ENCODE measurements at places on chromosomes 6 and 20. TPM values are rescaled to one million over a fixed set of nuclear protein-coding genes. Genes with fewer than 3 reads are reported as not detected.

DNA sequence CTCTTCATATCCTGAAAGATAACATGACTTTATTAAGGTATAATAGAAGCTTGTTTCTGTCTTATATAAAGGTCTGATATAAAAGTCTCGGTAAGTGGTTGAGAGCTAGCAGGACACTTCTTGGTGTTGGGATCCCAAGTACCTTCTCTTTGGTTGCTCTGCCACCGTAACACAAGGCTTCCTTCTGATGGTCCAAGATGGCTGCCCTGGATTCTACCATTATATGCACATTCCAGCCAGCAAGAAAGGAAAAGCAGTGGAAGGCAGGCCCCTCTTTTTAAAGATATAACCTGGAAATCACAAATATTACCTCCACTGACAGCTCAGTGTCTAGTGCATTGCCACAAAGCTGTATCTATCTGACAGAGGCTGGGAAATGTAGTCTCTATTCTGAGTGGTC lies 75.0 kb downstream of the TSHZ2 start:
- no peak for DNase-seq

The TTI1 gene
- polyA plus RNA-seq = 14.7 TPM

DNA sequence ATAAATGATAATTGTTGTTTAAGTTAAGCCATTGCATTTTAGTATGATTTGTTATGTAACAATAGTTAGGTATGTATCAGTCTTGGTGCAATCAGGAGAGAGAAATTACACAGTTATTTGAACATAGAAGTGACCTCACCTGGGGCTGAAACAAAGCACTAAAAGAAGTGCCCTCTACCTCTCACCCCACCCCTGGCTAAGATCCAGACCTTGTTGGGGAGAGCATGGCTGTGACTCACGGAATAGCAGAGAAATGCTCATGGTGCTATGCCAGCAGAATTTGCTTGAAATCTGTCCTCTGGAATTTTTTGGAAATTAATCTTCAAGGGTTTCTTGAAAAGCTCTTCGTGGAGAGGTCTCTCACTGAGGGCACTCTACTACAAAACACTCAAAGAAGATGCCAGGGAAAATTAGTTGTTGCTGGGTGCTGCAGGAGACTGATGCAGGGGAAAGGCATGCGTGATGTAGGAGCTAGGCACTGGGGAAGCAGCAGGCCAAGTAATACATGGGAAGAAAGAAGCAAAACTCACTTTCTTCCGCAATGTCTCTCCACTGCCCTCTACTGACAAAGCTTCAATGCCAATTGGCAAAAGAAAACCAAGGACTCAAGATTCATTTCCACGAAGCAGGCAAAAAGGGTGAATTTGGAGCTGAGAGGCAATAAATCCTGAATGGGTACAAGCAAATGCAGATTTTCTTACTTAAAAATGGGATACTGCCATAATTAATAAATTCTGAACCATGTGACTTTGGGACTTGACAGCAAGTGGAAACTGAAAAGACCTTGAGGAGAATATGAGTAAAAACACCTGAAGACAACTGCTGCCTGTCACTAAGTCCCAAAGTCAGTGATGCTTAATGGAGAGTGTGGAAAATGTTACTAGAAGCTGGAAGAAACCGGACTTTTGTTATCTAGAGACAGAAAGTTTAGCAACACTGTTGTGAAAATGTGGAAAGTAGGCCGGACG lies 136.3 kb upstream of the ZNF184 start:
- DNase-seq = no peak

The PGC gene
- not detected for polyA plus RNA-seq

GRCh38 chr6:65199683-65200082 lies 507.3 kb downstream of the EYS start:
- no peak for DNase-seq

GRCh38 chr20:62776692-62777527 lies 19.4 kb upstream of the MRGBP start:
- DNase-seq = peak; percentile 78

The SLC4A11 gene
- 1.6 TPM for polyA plus RNA-seq

The PLCB1 gene
- 10.5 TPM for polyA plus RNA-seq

The TRIM10 gene
- not detected for polyA plus RNA-seq

- DNase-seq = peak; percentile 19
Observed at GRCh38 chr6:55276745-55277530, 50.3 kb upstream of the GFRAL start.

The DEFB114 gene
- polyA plus RNA-seq = not detected

The PAQR8 gene
- polyA plus RNA-seq = 2.4 TPM

The NKX2-2 gene
- polyA plus RNA-seq = not detected

The DYNLT2 gene
- 0.81 TPM for polyA plus RNA-seq

- DNase-seq = no peak
Observed at GRCh38 chr20:59837623-59838394, 95.6 kb downstream of the SYCP2 start.

The HSF2 gene
- polyA plus RNA-seq = 22.2 TPM

DNA sequence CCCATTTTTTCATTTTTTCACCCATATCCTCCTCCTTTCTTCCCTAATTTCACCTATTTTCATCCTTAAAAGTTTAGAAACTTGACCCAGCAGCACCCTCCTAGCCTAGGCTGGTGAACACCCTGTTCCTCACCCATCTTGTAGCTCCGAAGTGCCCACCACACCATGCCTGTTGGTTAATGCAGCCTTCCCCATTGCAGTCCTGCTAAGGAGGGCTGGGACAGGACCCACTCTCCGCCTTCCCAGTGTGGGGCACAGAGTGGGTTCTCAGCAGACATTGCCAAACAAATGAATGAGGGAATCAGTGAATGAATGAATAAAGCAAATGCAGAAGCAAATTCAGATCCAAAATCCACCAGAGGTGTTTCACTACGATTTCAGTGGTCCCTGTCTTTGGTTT lies 45.7 kb downstream of the CTCFL start:
- DNase-seq = no peak

- no peak for DNase-seq
Observed at GRCh38 chr6:126600258-126600916, 260.5 kb downstream of the CENPW start.

The MAN1A1 gene
- 28.0 TPM for polyA plus RNA-seq

The RIMS4 gene
- polyA plus RNA-seq = 0.44 TPM
